ENCODE measurements at places on chromosomes 2 and 18.
A peak's percentile ranks its signal among the peaks of the same experiment; 100 is the strongest.

GRCh38 chr2:84631047-84631446 lies 114.7 kb downstream of the DNAH6 start:
- DNase-seq, result peak; percentile 10

GRCh38 chr2:3146772-3147650 lies 230.6 kb downstream of the EIPR1 start:
- DNase-seq, result no peak

DNA sequence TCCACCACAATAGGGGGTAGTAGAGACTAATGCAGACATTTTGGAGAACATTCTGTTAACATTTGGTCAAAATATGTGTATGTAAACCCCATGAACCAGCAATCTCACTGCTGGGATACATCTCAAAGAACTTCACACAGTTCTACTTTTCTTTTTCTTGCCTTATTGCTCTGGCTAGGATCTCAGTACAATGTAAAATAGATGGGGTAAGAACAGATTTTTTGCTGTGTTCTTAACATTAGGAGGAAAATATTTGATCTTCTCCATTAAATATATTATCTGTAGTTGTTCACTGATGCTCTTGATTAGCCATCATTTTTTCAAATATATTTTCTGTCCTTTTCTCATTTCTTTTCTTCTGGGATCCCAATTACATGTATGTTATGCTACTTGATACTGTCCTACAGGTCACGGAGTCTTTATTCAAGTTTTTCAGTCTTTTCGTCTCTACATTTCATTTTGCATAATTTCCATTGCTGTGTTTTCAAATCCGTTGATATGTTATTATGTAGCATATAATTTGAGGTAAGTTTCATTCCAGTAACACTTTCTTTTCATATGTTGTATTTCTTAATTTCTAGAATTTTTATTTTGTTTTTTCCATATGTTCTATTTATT lies 352.2 kb downstream of the ZNF521 start:
- no peak for DNase-seq

GRCh38 chr2:211055438-211055837 lies 499.0 kb downstream of the CPS1 start:
- DNase-seq, result no peak

DNA sequence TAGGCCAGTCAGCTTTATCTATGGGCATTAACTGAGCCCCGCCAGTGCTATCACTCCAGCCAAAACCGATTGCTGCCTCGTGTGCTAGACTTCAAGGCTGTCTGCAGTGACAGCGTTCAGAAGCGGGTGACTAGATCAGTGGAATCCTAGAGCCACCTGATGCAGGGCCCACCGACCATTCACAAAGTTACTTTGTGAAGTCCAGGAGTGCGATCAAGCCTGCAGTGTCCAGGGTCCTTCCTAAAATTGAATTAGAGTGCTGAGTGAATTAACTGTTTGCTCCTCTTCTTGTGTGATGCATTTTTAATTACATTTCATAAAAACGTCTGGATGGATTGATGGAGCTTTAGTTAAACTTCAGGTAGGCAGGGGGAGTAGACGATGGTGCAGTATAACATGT lies 13.9 kb downstream of the PCARE start:
- no peak for DNase-seq

DNA sequence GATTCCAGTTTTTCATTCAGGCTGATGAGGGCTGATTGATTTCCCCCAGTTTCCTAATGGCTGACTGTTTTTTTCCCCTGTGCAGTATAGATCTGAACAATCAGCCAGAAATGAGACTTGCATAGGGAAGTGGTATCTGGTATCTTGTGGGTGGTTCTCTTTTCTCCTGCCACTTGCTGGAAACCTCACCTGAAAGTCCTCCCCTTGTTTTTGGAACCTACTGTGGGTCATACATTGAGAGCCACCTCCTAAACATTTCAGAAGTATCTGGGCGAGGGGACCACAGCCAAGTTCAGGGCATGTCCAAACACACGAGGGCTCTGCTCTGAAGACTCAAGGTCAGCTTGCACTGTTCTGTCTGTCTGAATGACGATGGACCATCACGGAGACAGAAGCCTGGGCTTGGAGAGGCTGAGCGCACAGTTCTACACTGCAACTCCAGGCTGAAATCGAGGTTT lies 19.3 kb downstream of the ALPK2 start:
- no peak for DNase-seq

GRCh38 chr2:238743243-238744065 lies 104.4 kb upstream of the TWIST2 start:
- no peak for DNase-seq

GRCh38 chr2:210230518-210230917 lies 5.3 kb upstream of the ACADL start:
- DNase-seq, result no peak

- DNase-seq, result no peak
These were observed 243.1 kb upstream of the FANCL start for GRCh38 chr2:58484221-58484620.

GRCh38 chr18:39380186-39380725 lies 1814.7 kb upstream of the CELF4 start:
- no peak for DNase-seq

- peak; percentile 82 for DNase-seq
These were observed 142.8 kb downstream of the NDUFA10 start for GRCh38 chr2:239882331-239882732.

DNA sequence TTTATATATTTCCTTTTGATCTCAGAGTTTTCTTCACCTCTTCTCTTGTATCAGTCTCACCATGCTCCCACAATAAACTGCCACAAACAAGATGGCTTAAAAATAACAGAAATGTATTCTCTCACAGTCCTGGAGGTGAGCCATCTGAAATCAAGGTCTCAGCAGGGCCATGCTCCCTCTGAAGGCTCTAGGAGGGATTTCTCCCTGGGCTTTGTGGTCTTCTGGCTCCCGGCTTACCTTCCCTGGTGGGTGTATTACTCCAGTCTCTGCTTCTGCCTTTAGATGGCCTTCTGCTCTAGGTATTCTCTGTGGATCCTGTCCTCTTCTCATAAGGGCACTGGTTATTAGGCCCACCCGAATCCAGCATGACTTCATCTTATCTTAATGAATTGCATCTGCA lies 994.7 kb upstream of the POU3F3 start:
- DNase-seq, result no peak

- DNase-seq, result no peak
These were observed 600.4 kb upstream of the CHAC2 start for GRCh38 chr2:53167227-53167626.

DNA sequence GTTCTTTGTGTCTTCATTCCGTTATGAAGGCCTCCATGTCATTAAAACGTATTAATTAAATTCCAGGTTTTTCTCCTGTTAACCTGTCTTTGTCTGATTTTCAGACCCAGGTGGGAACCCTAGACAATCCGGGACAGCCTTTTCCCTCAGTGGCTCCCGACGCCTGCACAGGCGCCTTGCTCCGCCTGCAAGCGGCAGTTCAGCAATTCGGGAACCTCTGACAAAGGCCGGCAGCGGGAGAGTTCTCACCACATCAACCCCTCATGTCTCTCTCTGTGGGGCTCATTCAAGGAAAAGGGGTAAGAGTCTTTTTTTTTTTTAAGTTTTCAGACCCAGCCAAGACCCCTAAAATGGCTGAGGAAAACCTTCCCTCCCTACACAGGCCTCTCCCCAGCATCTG lies 259.8 kb upstream of the SALL3 start:
- DNase-seq, result no peak

GRCh38 chr2:208373460-208374089 lies 33.0 kb upstream of the PTH2R start:
- DNase-seq, result peak; percentile 48

DNA sequence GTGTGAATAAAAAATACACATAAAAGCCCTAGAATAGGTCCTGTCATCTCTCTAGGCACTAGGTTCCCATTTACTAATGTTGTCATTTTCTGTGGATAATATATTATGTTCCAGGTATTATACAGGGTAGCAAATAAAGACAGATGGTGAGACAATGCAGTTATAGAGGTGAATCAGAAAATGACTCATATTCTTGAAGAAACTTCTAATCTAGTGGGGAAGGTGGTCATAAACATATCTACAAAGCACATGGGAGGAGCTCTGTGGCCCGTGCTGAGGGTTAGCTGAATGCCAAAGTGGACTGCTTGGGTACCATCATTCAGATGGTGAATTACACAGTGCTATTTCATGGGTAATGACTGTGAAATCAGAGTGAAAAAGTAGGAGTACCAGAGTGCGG lies 700.9 kb downstream of the ERBB4 start:
- DNase-seq, result no peak
